ENCODE measurements at places on chromosomes 7 and 10.

DNA sequence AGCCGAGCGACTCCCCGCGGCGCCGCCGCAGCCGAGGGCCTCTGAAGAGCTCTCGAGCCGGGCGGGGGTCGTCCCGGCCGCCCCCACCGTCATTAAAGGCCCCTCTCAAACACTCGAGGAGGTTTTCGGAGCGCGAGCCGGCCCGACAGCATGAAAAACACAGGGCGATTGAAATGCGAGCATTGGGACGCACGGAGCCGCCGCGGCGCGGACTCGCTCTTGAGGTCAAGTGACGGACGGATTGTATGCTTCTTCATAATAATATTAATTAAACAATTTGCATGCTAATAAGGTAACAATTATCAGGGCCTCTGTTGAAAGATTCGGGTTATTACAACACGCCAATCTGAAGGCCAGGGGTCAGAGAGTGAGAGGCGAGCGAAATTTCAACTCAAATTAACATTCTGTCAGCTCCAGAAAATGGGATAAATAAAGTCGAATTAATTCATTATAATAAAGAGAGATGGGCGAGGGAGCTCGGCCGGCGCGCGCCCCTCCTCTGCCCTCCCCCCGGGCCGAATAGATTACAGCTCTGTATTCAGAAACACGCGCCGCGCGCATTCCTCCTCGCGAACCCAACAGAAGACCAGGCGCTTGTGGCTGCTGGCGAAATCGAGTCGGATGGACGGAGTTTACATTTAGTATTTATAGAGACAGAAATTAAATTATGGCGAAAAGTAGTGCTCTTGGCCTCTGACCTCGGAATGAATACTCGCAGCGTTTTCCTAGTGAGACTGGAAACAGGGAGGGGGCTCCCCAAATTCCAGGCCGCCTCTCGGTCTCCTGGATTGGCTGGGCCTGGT, 2.1 kb upstream of the UNCX start:
- DNase-seq = no peak

GRCh38 chr10:106111246-106111645, 1053.3 kb downstream of the SORCS1 start:
- no peak for DNase-seq

- DNase-seq = no peak
Observed at GRCh38 chr10:76244061-76244686, 812.8 kb downstream of the LRMDA start.

GRCh38 chr7:42489299-42489698, 252.3 kb upstream of the GLI3 start:
- DNase-seq = no peak

DNA sequence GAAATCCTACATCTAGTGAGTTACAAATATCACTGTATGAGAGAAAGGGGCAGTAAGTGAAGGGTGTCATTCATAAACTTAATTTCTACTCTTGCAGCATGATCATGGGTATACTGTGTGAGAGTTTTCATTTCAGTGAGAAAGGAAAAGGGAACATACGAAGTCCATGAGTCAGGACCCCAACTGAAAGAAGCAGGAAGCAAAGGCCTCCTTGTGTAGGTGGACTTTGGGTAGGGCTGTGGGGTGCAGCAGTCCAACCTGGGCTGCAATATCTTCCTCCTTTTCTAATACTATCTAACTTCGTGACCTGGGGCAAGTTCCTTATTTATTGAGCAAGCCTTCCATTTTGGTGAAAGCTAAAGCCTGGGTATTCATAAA, 248.2 kb upstream of the TCF7L2 start:
- DNase-seq = no peak

GRCh38 chr10:58267713-58268453, at the start of gene IPMK:
Gene IPMK (minus strand): TSS chr10:58267894. CDS start chr10:58267611, 283 bp downstream.
- peak; percentile 65 for DNase-seq

GRCh38 chr7:81790686-81791085, 20.8 kb upstream of the HGF start:
- DNase-seq = no peak
